ENCODE measurements at places on chromosomes 3 and 15.

DNA sequence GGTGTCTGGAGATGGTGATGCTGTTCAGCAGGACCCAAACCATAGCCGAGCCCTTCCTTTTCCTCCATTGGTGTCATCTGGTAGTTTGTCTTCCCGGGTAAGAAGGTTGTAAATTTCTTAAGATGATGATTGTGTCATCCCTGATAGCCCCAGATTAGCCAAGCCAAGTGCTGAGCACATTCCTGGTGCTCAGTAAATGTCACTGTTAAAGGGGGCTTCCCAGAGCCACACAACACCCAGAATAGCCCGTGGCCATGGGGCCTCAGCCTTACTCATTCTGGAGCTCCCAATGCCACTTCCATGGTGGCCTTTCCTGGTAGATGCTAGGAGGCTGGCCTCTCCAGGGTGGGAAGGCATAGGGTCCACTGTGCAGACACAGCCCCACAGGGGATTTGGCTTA lies 4.6 kb upstream of the PLA2G4B start:
- DNase-seq: no peak

DNA sequence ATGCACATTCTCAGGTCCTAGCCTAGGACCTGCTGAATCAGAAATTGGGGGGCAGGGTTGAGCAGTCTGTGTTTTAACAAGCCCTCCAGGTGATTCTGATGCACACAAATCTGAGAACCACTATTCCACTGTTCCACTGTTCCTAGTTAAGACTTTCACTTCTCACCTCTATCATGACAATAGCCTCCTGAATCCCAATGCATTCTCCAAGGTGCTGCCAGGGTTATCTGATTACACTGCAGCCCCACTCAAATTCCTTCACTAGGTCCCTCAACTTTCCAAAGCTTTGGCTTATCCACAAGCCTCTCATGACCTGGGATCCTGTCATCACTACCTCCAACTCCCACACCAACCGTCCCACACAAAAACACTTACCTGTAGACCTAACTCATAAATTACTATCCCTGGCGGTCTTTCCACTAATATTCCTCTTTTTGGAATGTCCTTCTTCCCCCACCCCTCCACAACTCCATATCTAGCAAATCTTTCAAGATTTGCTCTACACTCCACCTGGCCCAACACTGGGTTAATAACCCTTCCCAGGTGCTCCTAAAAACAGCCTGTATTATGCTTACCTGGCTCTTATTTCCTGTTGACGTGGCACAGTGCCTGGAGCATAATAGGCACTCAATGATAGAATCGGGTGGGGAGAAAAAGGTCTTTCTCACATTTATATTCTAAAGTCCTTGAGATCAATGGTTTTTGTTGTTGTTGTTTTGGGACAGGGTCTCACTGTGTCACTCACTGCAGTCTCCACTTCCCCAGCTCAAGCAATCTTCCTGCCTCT lies 27.2 kb downstream of the TBL1XR1 start:
- no peak for DNase-seq

DNA sequence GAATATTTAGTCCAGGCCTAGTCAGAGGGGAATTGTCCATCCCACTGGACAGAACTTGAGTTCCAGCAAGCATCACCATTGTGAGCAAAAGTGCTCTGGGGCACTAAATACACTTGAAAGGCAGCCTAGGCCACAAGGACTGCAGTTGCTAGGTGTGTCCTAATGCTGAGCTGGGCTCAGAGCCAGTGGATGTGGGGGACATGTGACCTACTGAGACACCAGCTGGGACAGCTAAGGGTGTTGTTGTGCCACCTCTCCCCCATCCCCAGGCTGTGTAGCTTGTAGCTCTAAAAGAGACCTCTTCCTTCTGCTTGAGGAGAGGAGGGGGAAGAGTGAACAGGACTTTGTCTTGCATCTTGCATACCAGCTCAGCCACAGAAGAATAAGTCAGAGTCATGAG lies 120.9 kb downstream of the DTWD1 start:
- no peak for DNase-seq

GRCh38 chr15:99443768-99444446 lies 121.9 kb upstream of the MEF2A start:
- no peak for DNase-seq

DNA sequence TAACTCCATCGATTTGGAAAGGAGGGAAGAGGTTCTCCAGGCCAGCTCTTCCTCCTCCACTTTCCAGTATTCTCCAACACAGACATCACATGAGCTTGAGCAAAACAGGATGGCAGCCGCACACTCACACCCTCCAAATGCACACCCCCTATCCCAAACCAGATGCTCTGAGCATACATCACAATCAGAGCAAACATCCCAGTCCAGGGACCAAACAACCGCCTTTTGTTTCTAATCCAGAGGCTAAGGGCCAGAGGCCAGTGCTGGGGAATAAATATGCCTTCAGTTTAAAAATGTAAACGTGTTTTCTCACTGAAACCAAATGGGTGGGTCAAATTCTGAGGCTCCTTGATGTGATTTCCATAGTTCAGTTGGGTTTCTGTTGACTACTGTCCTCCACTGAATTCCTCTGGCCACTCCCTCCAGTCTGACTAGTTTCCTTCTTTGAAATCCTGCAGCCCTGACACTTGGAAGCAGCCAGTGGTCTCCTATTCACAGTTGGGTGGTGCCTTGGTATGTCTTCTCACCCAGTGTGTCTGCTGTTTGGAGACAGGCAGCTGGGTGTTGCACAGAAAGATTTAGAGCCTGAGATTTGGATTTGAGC lies 19.2 kb upstream of the MFGE8 start:
- no peak for DNase-seq

GRCh38 chr3:24540821-24541220 lies 46.2 kb upstream of the THRB start:
- no peak for DNase-seq

DNA sequence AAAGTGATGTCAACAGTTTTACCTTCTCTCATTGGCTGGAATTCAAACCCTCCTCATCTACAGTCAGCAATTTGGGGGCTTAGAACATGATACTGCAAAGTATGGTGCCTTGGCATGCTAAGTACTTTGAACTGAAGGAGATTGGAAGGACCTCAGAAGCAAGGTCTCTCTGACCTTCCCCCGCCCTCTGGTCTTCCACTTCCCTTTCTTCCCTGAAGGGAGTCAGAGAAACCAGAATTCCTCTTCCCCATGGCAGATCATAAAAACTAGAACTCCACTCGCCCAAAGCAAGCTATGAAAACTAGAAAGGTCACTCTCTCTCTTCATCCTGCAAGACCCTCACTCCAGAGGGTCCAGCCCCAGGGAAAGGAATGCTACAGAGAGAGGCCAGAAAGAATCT lies 64.2 kb downstream of the CD200R1L start:
- no peak for DNase-seq

DNA sequence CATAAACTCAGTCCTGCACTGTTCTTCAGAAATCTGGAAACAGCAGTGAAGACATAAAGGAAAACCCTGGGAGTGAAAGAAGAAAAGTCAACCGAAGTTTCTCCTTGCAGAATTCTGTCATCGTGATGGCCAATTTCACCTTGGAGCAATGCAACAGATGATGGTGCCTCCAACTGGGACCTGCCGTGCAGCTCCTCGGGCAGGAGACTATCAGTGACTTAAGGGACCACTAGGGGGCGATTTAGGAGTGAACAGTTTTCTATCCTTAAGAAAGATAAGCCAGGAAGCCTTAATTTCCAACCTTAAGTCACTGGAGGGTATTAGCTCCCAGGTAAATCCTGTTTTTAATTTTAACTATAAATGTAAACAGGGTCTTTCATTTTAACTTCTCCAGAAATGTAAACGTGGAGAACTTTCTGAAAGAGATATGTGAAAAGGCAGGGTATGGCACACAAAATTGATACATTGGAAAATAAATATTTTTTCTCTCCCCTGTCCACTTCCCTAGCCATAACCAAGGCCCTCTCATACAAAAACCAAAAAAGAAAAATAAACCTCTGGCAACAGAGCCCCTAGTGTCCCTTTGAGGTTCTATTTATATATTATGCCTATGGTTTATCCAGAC lies 116.3 kb downstream of the PDZRN3 start:
- no peak for DNase-seq

DNA sequence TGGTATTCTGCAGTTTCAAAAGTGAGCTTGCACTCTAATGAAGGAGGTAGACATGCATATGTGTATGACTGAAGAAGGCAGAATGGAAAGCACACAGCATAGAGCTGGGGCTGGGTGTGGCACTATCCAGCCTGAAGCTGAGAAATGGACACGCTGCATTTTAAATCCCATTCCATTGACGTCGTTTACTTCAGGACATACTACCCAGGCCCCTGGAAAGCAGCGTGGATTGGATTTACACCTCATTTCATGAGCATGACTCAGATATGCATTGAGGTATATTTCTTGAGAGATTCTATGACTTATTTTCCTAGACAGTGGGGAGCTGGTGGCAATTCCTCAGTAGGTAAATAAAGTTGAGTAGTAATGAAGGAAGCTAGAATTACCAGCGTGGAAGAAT lies 101.4 kb downstream of the ABI3BP start:
- no peak for DNase-seq

GRCh38 chr15:55858661-55859060 lies 115.7 kb upstream of the PRTG start:
- DNase-seq: no peak

GRCh38 chr3:18987862-18988447 lies 160.4 kb upstream of the KCNH8 start:
- no peak for DNase-seq

DNA sequence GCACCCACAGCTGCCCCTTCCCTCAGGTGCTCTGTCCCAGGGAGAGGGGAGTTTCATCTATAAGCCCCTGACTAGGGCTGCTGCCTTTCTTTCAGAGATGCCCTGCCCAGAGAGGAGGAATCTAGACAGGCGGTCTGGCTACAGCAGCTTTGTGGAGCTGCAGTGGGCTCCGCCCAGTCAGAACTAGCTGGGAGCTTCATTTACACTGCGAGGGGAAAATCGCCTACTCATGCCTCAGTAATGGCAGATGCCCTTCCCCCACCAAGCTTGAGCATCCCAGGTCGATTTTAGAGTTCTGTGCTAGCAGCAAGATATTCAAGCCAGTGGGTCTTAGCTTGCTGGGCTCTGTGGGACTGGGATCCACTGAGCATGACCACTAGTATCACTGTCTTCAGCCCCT lies 181.2 kb upstream of the RARB start:
- DNase-seq: no peak
